ENCODE measurements at places on chromosomes 1 and 21.

DNA sequence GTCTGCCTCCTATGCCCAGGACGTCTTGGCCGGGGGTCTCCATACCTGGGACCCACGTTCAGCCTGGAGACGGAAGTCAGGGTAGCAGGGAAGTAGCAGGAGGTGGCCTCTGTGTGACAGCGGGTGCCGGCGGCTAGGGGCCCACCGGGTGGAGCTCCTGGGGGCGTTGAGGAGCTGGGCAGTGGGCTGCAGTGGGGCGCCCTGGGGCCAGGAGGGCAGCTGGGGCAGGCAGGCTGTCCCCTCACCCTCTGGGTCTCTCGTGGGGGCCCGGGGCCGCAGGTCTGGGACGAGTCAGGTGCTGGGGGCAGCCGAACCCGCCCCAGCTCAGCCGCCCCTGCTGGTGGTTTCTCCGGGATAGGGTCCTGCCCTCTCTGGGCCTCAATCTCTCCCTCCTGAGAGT is 14.7 kb upstream of the PEX10 start:
- DNase-seq = no peak

DNA sequence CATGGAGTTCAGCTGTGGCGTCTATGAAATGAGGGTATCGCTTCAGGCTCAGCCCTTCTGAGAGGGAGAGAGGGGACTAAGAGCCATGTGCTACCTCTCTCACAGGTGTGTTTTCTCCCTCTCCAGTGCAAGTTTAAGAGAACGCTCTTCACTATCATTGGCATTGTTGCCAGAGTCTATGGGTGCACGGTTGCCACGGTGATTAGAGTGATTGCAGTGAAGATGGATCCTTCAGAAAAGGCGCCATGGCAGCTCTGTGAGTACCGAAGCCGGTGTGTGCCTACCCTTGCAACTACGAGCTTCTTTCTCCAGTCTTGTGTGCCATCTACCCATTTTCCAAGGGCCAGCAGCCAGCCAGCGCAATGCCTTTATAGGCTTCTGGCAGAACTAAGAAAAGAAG is 290.5 kb downstream of the OMA1 start:
- DNase-seq = no peak

- DNase-seq = no peak
Measured at GRCh38 chr21:39364949-39365348, 16.1 kb upstream of the HMGN1 start.

GRCh38 chr1:160578525-160579191 is 638 bp downstream of the CD84 start:
- DNase-seq = no peak

- DNase-seq = no peak
Measured at GRCh38 chr1:185297982-185298381, 19.1 kb downstream of the IVNS1ABP start.

DNA sequence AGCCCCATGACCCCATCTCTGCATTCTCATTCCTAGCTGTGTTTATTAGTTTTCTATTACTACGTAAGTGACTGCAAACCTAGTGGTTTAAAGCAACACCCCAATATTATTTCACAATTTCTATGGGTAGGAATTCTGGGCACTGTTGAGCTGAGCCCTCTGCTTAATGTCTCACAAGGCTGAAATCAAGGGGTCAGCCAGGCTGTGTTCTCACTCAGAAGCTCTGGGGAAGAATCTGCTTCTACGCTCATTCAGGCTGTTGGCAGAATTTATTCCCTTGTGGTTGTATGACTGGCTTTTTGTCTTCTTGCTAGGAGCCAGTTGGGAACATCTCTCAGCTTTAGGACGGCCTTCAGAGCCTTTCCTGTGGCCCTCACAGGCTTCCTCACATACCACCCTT is 181.0 kb downstream of the GIPC2 start:
- no peak for DNase-seq

DNA sequence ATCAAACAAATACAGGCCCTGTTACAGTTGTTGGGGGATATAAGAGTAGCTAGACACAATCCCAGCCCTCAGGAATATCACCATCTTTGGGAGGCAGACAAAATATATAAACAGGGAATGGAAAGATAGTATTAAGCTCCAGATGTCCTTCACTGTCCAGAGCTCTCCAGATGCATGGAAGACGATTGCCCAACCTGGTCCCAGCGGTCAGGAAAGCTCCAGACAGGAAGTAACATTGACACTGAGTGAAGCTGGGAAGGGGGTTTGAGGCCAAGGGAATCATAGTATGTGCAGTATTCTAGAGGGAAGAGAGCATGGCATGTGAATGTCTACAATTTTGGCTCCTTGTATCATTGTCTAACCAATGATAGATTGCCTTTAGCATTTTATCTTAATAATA is 173.9 kb upstream of the HOOK1 start:
- no peak for DNase-seq

- DNase-seq = no peak
Measured at GRCh38 chr1:121483961-121484424, 299.2 kb downstream of the SRGAP2C start.

DNA sequence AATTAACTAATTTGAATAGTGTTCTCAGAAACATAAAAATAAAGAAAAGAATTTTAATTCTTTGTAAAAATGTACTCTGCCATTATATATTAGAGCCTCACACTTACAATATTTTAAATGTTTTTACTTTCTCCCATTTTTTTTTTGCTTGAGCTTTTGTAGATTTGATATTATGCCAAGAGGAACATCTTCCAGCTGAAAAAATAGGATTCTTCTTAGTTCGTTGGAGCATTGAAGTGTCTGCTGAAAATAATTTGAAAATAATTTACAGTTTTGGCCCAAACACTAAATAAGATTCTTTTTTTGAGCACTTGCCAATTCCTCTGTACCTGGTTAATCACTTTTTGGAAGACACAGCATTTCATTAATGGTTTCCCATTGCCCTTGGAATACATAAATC is 175.0 kb upstream of the COL11A1 start:
- no peak for DNase-seq

DNA sequence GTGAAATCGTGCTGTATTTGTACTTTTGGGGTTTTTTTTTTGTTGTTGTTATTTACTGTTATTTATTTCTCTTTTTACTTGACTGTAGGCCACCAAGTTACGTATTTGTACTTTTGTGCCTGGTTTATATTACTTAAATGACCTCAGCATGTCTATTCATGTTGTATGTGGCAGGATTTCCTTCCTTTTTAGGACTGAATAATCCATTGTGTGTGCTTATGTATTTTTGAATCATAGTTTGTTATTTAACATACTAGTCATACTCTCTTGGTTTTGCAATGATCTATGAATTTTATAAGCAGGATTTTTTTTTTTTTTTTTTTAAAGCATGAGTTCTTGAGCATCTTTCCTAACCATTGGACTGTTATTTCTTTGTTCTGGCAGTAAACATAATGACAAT is 51.2 kb downstream of the RNF2 start:
- no peak for DNase-seq

DNA sequence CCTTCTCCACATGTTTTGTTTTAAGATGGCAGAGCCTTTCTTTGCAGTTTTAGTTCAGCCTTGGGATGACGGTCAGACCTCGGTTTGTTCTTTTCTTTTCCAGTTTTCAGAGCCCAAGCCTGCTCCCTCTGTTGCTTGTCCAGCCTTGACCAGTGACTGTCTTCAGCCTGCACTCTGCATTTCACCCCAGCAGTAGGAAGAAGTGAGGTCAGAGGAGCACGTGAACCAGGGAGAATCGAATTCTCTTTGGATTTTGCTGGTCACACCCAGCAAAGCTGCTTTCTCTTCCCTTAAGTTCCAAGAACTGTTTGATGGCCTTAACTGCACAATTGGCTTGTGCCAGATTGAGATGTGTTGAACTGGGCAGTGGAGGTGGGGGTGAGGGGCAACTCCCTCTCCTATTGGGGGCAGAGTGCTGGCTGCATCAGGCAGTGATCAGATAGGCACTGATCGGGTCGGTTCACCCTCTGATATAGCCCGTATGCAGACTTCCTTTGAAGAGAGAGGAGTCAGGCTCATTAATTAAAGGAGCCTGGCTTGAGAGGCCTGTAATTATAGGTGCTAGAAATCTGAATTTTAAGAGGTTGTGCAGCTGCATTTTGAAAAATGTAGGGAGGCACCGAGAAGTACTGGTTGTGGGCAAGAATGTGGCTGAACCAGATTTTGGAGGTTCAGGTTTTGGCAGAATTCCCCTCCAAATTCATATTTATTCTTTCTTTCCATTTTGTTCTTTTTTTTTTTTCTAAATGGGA is 42.4 kb downstream of the PEX14 start:
- DNase-seq = no peak

DNA sequence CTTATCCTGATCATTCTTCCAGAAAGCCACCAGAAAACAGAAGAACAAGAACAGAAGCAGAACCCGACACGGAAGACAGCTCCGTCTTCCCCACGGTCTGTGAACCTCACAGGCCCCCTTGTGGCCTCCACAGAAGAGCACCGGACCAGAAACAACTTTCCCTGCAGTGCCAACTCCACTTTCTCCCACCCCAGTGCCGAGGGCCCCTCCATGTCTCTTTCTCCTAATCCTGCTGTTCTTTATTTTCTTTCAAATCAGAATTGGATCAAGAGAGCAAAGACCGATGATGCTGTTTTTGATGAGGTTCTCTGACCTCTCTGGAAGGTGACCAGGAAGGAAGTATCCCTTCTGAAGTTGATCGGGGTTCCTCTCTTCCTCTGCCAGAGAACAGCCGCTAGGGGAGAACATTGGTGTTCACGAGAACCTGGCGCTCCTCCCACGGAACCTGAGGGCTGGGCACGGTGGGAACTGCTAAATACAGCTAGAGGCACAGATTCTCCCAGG is 58.9 kb upstream of the CTTNBP2NL start:
- DNase-seq = no peak

DNA sequence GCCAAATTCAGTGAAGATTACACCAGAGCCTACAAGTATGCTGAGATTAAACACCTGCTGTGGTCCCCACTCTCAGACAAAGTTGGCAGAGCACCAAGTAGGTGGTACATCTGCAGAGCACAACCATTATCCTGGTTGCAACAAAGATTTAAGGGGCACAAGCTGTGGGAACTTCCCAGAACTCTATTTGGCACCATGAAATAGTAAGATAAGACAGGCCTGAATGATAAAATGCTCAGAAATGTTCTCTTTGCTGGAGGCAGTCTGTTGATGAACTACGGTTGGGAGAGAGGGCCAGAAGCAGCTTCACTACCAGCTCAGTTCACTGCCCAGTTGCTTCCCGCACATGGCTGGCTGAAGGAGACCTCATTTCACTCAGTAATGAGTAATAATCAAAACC is 19.9 kb downstream of the RPL5 start:
- no peak for DNase-seq

DNA sequence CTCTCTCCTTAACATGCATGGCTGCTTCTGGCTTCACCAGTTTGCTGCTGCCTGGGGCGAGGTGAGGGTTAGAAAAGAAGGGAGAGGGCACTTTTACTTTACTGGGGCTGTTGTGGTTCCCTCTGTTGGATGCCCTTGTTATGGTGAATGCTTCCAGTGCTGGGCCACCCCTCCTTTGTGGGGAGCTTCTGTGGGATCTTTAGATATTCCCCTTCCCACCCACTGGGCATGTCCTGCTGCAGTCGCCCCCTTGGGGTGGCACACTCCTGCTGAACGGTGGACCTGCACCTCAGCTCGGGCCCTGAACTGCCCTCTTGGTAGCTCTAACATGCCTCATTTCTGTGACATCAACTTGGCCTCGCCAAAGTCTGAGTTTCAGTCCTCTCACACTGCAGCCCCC is 6.0 kb downstream of the TNN start:
- no peak for DNase-seq

GRCh38 chr1:160550572-160551034 is 27.5 kb upstream of the SLAMF6 start:
- DNase-seq = peak; percentile 66

- no peak for DNase-seq
Measured at GRCh38 chr1:62068416-62068843, 126.2 kb upstream of the L1TD1 start.

DNA sequence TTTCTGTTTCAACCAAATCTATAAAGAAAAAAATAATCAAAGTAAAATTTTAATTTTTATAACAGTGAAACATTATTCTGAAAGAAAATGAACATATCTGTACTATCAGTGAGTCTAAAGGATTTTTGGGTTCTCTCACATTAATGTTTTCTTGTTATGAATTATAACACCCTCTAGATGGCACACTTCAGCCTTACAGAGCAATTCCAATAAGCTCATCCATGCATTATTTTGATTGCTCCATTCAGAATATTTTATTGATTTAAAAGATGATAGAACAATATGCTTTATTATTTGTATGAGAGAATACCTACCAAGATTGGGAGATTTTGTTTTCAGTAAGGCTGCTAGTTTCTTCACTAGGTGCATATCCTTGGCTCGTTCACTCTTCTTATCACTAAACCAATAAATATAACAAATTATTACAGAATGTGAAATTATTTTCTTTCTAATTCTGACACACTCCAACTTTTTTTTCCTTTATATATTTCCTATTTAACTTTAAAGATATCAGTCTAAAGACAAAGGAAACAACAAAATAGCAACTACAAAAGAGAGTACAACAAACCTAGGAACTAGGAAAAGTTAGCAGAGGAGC is 82.4 kb downstream of the RAB3GAP2 start:
- no peak for DNase-seq

DNA sequence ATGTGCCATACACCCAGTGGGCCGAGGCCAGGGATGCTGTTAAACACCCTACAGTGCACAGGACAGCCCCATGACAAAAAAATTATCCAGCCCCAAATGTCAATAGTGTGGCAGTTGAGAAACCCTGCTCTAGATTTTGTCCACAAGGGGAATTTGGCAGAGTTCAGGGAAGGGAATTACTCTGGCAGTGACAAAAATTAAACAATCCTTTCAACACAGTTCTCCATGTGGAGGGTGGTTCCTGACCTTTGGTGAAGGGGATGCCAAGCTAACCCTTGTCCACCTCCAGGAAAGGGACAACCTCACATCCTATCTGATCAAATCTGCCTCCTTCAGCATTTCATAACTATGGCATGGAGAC is 28.4 kb upstream of the CD84 start:
- DNase-seq = no peak

- no peak for DNase-seq
Measured at GRCh38 chr1:230079199-230080024, 12.4 kb downstream of the GALNT2 start.

Data from upper lobe of right lung (tissue), 1 donor.